AG09309 (cell line): ENCODE measurements at places on chromosomes 2 and 18.

DNA sequence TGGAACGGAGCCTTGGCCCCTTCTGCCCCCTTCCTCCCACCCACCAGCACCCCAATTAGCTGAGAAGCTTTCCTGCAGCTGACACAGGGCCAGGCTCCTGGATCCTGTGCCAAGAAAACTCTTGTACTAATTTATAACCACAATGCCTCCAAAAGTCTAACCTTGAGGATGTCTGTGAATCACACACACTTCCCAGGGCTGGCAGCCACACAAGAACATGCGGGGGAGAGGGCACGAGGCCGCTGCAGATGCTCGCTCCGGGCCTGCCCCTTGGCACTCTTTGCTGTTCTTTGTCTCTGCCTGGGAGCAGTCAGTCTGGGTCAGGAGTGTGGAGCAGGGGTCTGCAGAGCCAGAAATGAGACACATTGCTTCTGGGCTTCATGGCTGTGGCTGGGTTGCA lies 62.7 kb upstream of the KIF5C start:
- DNase-seq: peak; percentile 11

- DNase-seq: no peak
Measured at GRCh38 chr2:239456940-239457339, 56.1 kb upstream of the HDAC4 start.

- no peak for DNase-seq
Measured at GRCh38 chr2:134244587-134244986, 9.3 kb upstream of the MGAT5 start.

DNA sequence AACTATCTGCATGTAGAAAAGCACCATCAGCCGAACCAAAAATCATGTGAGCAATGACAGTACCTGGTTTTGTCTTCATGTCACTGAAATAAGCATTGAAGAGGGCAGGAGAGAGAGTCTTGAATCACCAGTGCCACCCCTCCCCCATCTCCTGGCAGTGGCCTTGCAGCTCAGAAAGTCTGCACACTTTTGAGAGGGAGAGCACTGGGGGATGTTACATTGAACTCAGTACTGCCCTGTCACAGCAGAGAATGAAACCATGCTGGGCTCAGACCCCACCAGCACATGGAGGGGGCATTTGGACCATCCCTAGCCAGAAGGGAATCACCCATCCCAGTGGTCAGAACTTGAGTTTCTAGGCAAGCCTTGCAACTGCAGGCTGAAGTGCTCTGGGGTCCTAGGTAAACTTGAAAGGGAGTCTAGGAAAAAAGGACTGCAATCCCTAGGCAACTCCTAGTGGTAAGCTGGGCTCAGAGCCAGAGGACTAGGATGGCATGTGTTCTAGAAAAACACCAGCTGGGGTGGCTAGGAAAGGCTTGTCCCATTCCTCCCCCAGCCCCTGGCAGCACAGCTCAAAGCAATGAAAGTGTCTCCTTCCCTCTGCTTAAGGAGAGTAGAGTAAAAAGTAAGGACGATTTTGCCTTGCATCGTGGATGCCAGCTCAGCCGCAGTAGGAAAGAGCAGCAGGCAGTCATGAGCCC lies 259.9 kb upstream of the MYT1L start:
- DNase-seq: no peak

- DNase-seq: no peak
Measured at GRCh38 chr2:96873651-96874096, 3.8 kb upstream of the SEMA4C start.

DNA sequence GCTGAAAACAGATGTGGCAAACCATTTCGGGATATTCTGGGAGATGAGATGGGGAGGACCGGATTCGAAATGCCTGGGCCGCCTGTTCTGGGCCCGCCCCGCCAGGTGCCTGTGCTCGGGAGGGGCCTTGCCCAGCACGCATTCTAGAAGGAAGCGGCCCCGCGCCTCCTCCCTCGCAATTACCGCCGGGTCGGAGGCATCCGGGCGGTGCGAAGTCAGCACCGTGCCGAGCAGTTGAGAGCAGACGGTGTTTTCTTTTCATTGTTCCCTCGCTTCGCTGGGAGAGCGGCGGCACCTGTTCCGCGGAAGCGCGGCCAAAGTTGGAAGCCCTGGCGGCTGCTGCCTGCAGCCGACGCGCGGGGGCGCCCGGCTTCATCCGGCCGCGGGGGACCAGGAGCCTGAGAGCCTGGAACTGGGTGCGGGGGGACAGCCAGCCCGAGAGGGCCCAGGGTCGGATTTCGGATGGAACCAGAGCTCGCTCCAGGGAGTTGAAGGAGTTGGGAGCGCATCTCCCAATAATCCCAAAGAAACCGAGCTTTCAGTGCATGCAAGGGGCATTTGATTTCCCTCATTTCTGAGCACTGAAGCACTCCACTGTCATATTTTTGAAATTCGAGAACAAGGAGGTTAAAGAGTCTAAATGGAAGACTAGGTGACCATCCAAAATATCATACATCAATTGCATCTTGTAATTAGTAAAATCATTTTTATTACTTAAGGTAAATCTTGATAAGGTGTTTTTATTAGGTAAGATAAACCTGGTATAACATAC lies 241.8 kb upstream of the RAB12 start:
- no peak for DNase-seq

GRCh38 chr2:120017201-120017600 lies 4.3 kb downstream of the EPB41L5 start:
- no peak for DNase-seq

DNA sequence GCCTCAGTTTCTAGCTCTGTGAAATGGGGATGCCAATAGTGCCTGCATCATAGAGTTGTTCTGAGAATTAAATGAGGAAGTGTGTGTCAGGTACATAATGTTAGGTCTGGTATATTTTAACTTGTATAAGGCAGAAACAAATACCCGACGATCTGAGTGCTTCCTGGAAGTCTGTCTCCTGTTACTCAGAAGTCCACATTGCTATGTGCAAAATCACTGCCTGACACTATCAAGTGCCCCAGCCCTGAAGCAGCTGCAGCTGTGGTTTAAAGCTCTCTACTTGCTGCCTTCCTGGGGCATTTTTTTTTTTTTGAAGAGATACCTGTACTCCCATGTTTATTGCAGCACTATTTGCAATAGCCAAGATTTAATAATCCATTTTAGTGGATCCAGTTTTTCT lies 125.3 kb downstream of the SLC4A3 start:
- no peak for DNase-seq

- no peak for DNase-seq
Measured at GRCh38 chr18:12479536-12479935, 71.8 kb downstream of the PRELID3A start.

DNA sequence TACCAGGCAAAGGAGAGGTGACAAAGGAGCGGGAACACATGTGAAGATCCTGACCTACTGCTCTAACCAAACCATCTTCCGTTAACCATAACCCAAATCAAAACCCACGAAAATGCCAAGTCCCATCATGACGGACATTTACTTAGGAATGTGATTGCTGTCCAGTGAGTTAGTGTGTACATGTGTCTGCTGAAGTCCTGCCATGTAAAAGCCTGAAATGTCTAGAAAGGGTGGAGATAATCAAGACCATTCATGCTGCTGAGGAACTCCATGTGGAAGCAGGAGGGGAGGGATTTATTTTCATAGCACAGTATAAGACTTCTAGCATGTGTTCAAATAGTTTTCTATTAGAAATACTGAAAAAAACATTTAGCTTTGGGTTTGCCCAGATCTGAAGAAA lies 137.0 kb upstream of the BOD1L2 start:
- no peak for DNase-seq

GRCh38 chr18:33761363-33761762 lies 183.3 kb downstream of the ASXL3 start:
- no peak for DNase-seq

- DNase-seq: no peak
Measured at GRCh38 chr2:223950448-223951347, 5.6 kb upstream of the WDFY1 start.
